Left renal pelvis (tissue), 4 donors: ENCODE measurements at places on chromosomes 4 and X. TPM values are rescaled to one million over a fixed set of nuclear protein-coding genes. Genes with fewer than 3 reads are reported as not detected.

DNA sequence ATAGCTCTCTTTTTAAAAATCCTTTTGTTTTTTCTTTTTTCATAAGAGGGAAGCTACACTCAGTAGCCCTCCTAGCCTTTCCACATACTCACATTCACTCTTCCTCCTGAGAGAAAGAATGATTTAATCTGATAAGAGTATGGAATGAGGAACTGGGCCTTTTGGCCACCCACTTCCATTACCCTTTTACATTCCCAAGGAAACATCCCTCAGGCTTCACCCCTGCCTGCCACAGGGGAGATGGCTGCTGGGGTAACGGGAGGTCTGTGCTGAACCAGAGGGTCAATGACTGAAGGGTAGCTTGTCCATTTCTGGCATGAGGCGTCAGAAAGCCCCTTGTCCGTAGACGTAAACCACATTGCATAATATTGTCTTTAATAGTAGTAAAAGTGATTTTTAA lies 67.2 kb upstream of the CCSER1 start:
- no peak for DNase-seq

The CT45A5 gene
- polyA plus RNA-seq, result not detected

The CCDC120 gene
- polyA plus RNA-seq, result 9.5 TPM

DNA sequence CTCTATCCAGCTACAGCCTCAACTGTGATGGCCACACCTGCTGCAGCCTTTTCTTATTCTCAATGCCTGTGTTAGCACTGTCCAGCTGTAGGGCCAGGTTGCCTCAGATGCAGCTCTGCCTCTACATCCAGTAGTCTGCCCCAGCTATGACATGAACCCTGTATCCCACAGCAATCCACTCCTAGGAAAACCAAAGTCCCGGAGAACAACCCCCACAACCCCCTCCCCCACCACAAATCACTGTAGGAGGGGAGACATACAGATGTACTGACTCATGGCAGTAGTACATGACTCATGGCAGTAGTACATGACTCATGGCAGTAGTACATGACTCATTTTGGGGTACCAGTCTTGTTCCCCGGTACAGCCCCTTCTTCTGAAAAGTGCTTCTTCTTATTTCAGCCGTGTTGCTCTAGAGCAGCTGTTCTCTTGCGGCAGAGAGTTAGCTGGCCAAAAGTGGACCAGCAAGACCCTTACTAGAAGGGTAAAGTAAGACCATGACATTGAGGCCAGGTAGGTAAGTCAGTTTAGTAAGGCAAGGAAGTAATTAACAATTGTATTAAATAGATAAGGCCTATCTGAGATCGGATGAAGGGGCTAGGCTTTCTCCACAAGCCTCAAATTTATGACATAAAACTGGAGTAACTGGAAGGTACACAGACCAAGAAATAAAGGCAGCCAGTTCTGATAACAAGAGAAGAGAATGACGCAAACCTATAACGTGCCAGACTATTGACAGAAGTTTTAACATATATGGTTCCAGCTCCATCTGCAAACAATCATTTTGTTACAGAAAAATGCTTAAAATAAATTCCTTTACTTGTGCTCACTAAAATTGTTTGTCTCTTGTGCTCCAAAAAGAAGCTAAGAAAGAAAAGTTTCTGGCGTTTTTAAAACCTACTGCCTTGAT lies 221.4 kb downstream of the TACR3 start:
- DNase-seq, result no peak
